ENCODE measurements at places on chromosomes 5 and 9.

DNA sequence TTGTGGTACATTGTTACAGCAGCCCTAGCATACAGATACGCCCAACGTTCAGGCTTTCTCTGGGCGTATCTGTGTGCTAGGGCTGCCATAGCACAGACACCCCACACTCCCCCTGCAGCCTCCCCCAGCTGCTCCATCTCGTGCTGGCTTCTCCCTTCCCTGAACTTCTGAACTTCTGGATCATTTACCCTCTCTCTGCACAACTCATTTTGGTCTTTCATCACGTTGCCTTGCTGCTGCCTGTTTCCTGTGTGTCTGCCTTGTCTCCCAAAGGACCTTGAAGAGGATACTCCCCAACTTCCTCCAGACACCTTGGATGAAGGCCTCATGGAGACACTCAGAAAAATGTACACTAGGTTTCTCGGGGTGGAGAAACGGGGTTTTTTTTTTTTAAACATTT is 37.3 kb downstream of the SLIT3 start:
- peak; percentile 18 for ATAC-seq

GRCh38 chr9:97438666-97439065 is 26.8 kb downstream of the TDRD7 start:
- no peak for ATAC-seq

- peak; percentile 57 for ATAC-seq
These were observed at the start of gene SEC16A for GRCh38 chr9:136482793-136483588. TSS of gene SEC16A (minus strand) at chr9:136483040. CDS start at chr9:136477615, 5,425 bp downstream.

GRCh38 chr5:126858441-126858840 is 81.5 kb downstream of the LMNB1 start:
- no peak for ATAC-seq

GRCh38 chr9:6925836-6926235 is 168.1 kb downstream of the KDM4C start:
- no peak for ATAC-seq

DNA sequence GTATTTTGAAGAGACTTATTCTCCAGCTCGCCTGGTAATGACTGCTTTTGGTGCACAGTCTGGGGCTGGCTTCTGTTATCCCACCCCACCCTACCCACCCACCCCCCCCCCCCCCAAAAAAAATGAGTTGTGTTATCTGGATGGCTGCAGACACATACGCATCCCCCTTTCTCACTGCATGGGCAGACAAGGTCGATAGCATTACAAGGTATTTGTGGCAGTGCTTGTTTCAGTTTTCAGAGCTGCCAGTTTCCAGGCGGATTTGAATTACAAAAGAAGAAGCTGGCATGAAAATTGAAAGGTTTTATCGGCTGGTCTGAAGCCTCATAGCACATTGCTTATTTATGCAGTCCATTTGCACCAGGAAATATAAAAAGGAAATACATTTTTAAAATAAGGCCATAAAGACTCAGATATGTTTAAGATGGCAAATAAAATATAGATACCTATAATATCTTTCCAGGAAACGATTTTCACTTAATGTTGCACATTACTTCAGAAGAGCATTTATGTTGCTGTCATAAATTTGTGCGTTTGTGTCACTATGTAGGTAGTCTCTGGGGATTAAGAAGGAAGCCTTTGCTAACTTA is 85.1 kb upstream of the GRHPR start:
- peak; percentile 22 for ATAC-seq

- peak; percentile 32 for ATAC-seq
These were observed 86.3 kb upstream of the SLC12A2 start for GRCh38 chr5:127997201-127997704.

GRCh38 chr5:176673651-176674583 is 26.6 kb downstream of the TSPAN17 start:
- ATAC-seq: no peak

GRCh38 chr5:429453-430188 is 13.4 kb upstream of the EXOC3 start:
- ATAC-seq: peak; percentile 14

- ATAC-seq: no peak
These were observed 40.8 kb downstream of the WHRN start for GRCh38 chr9:114464281-114465051.

DNA sequence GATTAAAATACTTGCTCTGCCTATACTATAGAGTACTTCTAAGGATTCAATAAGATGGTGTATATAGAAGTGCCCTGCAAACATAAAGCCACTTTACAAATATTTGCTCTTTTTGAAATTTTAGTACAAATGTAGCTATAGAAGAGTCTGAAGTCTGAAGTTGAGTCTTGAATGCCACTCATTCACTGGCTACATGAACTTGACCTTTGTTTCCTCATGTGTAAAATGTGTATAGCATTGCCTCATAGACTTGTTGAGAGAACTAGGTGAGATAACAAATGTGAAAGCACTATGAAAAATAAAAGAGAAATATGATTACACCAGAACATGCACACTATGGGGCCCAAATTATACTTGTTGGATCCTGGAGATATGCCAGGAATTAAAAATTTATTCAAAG is 244.7 kb downstream of the SEC61B start:
- no peak for ATAC-seq

- no peak for ATAC-seq
These were observed 404.0 kb upstream of the FAM174A start for GRCh38 chr5:100131161-100131560.

DNA sequence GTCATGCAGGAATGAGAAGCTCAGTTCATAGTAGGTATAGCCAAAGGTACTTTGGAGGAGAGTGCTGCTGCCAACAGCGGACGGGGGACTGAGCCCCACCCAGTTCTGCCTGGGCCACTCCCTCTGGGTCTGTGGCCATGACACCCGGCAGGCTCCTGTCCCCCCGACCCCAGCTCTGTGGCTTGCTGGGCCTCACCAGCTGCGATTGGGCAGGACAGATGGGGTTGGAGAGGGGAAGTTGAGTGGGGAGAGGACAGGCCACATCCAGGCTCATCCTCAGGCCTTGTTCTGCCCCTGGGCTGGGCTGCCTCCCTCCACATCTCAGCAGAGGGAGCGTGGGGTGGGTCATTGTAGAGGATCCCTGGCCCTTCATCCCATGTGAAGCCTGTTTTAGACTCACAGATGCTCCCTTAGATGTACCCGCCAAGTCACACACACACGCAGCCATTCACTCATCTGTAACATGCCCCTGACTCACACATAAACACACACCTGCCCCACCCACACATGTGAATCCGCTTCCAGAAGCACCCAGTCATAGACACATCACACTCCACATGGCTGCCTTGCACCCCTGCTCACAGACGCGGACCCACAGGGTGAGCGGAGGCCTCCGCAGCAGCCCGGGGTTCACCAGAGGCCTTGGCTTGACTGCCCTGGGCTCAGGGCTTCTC is 48.8 kb downstream of the NTNG2 start:
- peak; percentile 1 for ATAC-seq

DNA sequence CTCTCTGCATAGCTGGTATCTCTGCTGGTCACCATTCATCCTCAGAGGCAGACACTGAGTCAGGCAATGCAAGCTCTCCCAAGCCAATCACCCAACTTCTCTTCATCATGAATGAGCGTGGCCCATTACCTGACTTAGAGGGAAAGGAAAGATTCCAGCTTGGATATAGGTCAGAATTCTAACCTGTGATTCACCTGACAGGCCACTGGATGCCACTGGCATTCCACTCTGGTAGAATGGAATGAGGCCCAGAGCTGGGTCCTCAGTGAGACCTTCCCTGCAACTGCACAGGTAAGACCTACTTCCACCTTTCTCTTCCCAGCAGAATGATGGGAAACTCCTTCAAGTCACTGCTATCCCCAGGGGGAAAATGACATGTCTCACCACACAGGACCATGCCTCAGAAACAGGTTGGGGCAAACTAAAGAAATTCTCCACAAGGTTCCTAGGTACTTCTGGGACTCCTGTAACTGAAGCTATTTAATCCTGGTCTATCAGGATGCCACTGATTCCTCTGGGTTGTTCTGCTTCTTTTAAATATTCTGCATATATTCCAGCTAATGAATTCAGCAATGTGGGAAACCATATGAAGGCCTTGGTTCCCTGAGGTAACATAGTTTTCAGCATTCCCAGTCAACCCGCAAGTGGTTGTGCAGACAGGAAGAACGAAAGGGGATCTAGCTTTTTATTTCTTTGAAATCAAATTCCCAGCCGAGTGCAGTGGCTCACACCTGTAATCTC is 62.0 kb downstream of the SUSD1 start:
- ATAC-seq: peak; percentile 52

- peak; percentile 48 for ATAC-seq
These were observed 9.7 kb downstream of the SLC12A7 start for GRCh38 chr5:1101961-1102713.

DNA sequence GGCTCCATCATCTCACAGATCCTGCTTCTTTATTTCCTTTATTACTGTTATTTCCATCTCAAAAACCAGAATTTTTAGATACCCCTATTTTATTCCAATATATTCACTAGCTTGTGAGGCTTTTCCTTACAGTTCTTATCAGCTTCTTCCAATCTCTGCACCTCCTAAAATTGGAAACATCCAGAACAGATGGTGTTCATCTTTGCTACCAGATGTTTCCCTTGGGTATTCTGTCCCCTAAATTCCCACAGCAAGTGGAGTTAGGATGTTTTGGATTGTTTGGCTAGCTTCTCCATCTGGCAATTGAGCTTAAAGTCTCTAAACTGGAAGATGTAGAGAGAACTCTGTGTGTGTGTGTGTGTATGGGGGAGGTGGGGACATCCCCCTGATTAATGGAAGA is 580.4 kb downstream of the DTWD2 start:
- ATAC-seq: no peak

GRCh38 chr9:111740739-111741138 is 54.0 kb downstream of the SHOC1 start:
- ATAC-seq: no peak

- ATAC-seq: no peak
These were observed 379.2 kb upstream of the IRX1 start for GRCh38 chr5:3216386-3216785.

DNA sequence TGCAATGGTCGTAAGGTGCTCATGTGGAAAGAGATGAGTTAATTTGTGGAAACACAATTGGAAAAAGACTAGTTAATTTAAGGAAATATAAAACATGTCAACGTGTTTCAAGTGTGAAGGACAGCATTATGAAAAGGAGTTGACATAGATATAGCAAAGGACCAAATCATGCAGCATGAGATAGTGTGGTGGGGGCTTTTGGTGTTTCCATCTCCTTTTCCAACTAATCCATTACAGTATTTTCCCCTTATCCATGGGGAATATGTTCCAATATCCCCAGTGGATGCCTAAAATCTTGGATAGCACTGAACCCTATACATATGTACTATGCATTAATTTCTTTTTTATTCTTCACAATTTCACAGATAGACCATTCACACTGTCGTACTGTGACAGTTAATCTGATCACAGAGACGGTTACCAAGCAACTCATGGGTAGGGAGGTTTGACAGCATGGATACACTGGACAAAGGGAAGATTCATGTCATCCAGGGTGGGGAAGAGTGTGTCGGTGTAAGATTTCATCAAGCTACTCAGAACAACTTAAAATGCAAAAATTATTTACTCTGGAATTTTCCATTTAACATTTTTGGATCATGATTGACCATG is 238.6 kb downstream of the CDH12 start:
- no peak for ATAC-seq

DNA sequence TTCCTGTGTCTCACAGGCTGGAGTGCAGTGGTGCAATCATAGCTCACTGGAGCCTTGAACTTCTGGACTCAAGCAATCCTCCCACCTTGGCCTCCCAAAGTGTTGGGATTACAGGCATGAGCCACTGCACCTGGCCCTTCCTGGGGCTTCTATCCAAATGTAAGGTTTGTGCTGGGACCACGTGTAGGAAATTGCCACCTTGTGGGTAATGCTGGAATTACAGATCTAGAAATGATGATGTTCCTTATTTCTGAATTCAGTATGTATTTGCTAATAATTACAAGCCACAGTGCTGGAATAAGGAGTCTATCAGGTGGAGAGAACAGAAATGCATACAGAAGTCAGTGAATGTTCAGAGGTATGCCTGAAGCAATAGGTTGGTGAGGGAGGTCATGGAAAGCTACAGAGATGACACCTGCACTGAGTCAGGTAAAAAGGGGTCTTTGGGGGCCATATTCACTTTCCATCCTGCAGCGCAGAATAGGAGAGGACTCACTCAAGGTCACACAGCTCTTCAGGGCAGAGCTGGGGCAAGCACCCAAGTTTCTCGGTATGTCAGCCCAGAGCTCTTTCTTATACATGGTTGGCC is 8.8 kb upstream of the IGFBPL1 start:
- peak; percentile 27 for ATAC-seq

GRCh38 chr9:114107286-114108001 is 8.4 kb upstream of the KIF12 start:
- no peak for ATAC-seq

- ATAC-seq: no peak
These were observed 158.1 kb downstream of the DAB2IP start for GRCh38 chr9:121809356-121810050.

DNA sequence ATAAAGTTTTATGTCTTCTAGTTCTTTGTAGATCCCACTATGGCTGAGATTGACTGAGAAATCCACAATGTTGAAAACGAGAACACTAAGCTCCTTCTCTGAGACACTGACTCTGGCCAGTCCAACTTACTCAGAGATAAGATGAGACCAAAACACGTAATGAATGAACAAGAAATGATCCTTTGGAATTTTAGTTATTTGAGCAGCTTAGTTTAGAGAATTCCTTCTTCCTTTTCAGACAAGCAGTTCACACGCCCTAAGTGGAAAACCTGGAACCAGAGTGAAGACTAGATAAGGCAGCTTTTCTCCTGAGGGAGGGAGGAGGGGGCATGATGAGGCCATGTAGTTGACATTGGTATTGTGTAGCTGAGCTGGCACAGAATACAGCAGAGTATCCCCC is 139.6 kb downstream of the GABRB2 start:
- no peak for ATAC-seq

DNA sequence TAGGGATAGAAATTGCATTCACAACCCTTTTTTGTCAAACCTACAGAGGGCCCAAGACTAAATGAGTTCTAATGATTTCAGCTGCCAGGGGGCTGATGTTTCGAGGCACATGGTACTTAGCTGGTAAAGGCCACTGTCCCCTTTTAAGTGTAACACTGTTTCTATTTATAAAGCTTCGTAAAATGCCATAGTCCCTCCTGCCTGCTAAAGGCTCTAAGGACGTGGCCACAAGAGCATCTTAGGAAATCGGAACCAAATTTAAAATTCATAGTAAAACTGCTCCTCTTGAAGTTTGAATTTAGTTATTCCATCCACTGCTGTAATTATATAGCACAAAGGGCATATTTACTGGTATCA is 170.3 kb upstream of the WWC1 start:
- ATAC-seq: no peak

- no peak for ATAC-seq
These were observed 35.9 kb upstream of the PWWP2A start for GRCh38 chr5:160155017-160155750.

DNA sequence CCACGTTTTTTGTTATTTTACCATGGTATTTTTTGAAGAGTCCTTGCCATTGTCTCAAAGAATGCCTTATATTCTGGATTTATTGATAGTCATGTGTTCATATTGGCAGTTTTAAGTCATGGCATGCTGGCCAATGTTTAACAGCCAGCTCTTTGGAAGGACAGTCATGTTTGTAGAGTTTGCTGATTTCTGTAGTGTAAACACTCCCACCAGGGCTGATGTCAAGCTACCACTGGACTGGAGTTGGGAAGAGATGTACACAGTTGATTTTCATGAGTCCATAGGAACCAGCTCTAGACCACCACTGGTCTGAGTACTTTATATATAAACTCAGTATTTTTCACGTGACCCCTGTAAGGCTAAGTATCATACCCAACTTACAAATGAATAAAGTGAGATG is 125.2 kb upstream of the DHFR start:
- no peak for ATAC-seq
